GOT3 (cell line): ENCODE measurements at places on chromosomes 13 and 19.

DNA sequence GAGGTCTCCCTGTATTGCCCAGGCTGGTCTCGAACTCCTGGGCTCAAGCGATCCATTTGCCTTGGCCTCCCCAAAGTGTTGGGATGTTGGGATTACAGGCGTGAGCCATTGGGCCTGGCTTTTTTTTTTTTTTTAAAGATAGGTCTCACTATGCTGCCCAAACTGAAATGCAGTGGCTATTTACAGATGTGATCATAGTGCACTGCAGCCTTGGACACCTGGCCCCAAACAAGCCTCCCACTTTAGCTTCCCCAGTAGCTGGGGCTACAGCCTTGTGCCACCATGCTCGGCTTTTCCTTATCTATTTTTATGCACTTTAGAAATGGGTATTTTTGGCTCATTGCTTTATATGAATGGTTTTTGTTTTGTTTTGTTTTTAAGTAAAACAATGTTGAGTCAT is 37.4 kb downstream of the LSM14A start:
- DNase-seq = no peak

DNA sequence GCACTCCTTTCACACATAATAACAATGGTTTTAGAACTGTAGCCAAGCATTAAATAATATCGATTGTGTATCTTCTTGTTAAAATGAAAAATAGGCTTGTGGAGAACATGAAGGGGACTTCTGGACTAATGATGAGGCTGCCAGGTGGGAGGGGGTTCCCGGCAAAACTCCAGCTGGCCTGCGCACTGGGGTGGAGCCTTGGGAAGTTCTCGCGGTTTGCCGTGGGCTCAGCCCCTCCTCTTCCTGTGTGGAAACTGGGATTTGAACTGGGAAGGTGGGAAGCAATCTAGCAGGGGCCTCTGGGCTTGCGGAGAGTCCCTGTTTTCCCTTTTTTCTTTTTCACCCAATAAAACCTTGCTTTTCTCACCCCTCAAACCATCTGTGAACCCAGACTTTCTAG is 113.7 kb upstream of the SLITRK1 start:
- DNase-seq = no peak

DNA sequence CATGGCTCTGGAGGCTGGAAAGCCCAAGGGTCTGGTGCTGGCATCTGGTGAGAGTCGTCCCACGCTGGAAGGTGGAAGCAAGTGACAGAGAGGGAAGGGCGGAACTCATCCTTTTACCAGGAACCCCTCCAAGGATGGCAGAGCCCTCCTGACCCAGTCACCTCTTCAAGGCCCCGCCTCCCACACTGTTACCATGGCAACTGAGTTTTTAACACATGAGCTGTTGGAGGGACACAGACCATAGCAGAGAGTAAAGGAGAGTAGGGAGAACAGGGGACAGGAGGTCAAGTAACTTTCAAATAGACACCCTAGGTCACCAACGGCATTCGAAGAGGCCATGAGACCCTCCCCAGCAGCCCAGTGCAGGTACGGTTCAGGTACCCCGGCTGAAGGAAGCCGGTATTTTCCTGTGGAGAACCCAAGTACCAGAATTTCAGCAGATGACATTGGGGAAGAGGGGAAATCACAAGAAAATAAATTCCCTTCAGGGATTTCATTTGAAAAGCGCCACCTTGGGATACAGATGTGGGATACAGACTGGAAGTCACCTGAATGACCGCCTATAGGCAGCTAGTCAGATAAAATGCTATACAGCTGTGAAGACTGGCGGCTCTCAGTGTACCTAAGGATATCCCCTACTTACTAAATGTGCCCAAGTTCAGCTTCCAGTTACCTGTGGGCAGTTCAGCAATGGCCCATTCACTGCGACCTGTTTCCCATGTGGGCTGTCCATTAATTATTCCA is 8.0 kb downstream of the IL17D start:
- DNase-seq = no peak

- DNase-seq = no peak
Measured at GRCh38 chr13:33087790-33088189, 71.6 kb downstream of the KL start.

DNA sequence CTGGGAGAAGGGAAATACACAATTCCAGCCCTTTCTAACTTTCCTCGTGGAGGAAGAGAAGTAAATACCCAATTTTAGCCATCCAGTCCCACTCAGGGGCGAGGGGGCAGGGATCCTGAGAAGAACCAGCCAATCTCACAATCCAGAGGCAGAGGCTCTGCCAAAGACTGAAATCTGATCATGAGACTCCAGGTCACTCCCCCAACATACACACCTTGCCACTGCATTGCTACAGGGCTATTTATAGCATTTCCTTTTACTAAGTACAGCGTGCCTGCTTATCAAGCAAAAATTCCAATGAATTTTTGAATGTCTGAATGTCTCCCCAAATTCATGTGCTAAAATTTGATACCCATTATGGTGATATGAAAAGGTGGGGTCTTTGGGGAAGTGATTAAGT is 1687.5 kb downstream of the EFNB2 start:
- no peak for DNase-seq

- DNase-seq = no peak
Measured at GRCh38 chr13:37534181-37534580, 64.4 kb downstream of the POSTN start.

GRCh38 chr13:37338726-37339385 is 233.4 kb upstream of the CSNK1A1L start:
- DNase-seq = no peak

- DNase-seq = no peak
Measured at GRCh38 chr13:52765611-52766390, 26.2 kb upstream of the CNMD start.

DNA sequence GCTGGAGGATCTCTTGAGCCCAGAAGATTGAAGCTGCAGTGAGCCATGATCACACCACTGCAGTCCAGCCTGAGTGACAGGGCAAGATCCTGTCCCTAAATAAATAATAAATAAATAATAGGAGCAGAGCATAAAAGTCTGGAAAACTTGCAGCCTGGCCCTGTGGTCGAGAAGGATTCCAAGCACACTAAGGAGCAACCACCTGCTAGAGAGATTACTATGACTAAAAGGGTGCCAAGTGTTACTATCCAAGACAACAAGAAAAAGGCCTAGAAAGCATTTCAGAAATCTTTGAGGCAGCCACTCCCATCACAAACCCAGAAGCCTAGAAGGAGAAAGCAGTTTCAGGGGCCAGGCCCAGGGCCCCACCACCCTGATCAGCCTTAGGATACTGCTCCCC is 46.1 kb downstream of the LHFPL6 start:
- no peak for DNase-seq

- DNase-seq = no peak
Measured at GRCh38 chr19:33998739-33999345, 173.5 kb upstream of the LSM14A start.

- DNase-seq = no peak
Measured at GRCh38 chr13:51906581-51906980, 44.8 kb downstream of the CCDC70 start.

GRCh38 chr13:45925151-45925550 is 73.6 kb upstream of the SIAH3 start:
- DNase-seq = no peak

DNA sequence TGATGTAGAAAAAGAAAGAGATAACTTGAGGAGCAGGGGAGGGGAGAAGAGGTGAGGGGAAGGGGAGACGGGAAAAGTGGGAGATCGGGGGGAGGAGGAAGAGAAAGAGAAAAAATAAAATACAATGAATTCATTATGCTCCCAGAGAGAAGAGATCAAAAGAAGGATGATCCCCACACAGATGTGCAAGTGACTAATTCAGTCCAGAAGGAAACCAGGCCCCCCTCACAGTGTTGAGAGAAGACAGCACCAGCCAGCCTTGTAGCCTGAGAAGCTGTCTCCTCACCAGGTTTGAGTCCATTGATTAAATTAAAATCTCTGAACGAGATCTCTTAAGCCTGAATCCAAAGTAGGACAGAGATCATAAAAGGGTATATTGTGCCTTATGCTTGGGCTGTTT is 333.7 kb upstream of the NBEA start:
- no peak for DNase-seq

GRCh38 chr19:17942181-17942580 is 9.4 kb downstream of the CCDC124 start:
- DNase-seq = no peak

GRCh38 chr13:24230428-24231072 is 70.0 kb downstream of the SPATA13 start:
- DNase-seq = no peak

GRCh38 chr13:50334115-50334778 is 319.0 kb downstream of the KCNRG start:
- no peak for DNase-seq

GRCh38 chr19:17794731-17795494 is at the start of gene B3GNT3:
Gene B3GNT3, plus strand, starts transcription at chr19:17795138. Its CDS starts 12,670 bp downstream, at chr19:17807808.
- no peak for DNase-seq

- peak; percentile 69 for DNase-seq
Measured at GRCh38 chr19:49676136-49676783, 811 bp upstream of the PRMT1 start.

DNA sequence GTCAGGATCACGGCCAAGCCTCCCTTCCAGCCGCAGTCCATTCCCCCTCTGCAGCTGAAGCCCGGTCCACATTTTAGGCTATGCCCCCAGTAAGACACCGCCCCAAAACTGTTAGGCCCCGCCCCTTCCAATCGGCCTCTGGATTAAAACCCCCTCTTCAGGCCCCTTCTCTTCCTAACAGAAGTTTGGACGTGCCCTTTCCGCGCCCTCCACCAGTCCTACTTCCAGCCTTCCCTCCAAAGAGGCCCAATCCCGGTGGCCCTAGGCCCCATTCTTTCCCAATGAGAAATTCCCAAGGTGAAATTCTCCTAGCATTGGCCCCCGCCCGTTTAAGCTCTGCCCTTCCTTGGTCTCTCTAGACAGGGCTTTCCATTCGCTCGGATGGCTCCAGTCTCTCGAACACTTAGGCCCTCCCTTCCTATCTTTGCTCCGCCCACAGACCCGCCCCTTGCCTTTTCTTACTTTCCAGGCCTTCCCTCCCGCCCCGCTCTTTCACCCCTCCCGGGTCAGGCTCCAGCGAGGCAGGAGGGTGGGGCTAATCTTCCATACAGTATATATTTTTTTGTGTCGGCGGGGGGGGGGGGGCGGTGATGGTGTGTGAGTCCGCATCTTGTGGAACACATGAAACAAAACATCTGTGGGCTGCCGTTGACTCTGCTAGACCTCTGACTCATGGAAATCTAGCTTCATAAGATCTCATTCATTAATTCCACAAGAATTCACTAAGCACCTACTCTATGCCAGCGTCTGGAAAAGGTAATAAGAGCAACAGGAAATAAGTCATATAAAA is 13.6 kb downstream of the LTBP4 start:
- DNase-seq = peak; percentile 83

- DNase-seq = no peak
Measured at GRCh38 chr19:38893341-38893771, 6.1 kb downstream of the SIRT2 start.

DNA sequence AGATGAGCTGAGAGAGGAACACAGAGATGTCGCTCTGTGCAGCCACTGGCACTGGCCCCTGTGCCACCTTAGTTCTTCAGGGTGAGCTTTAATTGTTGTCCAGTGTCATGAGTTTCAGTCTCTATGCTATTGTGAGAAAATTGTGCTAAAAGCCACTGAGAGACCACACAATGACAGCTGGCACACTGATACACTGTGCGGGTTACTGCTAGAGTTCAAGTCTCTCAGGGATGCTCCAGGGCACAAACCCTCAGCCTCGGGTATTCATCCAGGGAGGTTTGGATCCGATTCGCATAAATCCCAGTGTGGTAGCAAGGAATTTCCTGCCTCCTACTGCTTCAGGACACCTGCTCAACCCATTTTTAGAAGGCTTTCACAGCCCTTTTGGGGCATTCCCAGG is 68.1 kb upstream of the EDNRB start:
- DNase-seq = no peak

- DNase-seq = no peak
Measured at GRCh38 chr13:89072979-89073378, 1401.8 kb downstream of the SLITRK5 start.
